Endodermal cell (in vitro differentiated cells): ENCODE measurements at places on chromosomes 12 and 14. TPM values are rescaled to one million over a fixed set of nuclear protein-coding genes. Genes with fewer than 3 reads are reported as not detected.
A peak's percentile ranks its signal among the peaks of the same experiment; 100 is the strongest.

DNA sequence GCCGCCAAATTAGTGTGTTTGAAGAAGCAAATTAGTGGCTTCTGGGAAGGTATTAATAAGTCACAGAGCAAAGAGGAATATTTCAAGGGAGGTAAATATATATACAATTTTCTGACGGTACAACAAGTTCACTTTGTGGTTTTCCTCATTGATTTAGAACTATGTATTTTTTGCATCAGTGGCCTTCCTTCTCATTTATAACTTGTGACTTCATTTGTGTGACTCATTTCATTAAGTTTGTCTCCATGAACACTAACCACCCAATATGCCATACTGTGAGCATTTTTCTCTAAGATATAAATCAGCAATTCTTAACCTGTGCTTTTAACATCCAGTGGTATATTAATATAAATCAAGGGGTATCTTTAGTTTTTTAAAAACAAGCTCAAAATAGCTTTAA lies 29.3 kb upstream of the ARHGAP5 start:
- no peak for DNase-seq
- no peak overlapping the region for H3K4me3 ChIP-seq
- no peaks in the 10 kb centered on the region for H3K36me3 ChIP-seq
- H3K4me1 ChIP-seq, result peaks cover 2% of the 10 kb centered on the region
- no peak overlapping the region for H3K27ac ChIP-seq
- H3K27me3 ChIP-seq, result no peaks in the 10 kb centered on the region

DNA sequence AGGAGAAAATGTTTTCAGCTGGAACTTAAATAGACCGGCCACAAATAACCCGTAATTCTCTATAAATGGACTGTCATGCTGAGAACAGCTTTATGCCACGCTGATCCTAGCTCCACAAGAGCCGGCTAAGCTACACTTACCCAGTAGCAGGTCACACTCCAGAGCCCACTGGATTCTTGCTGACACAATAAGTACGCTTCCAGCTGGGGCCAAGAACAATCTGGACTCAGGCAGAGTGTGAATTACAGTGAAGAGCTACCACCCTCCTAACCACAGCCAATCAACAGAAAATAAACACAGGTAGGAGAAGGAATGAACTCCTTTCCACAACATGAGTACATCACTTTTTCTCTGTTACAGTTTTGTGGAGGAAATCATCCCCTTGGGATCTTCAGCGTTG lies 531.3 kb downstream of the GALC start:
- no peak for DNase-seq
- H3K4me3 ChIP-seq, result no peak overlapping the region
- no peaks in the 10 kb centered on the region for H3K27me3 ChIP-seq

DNA sequence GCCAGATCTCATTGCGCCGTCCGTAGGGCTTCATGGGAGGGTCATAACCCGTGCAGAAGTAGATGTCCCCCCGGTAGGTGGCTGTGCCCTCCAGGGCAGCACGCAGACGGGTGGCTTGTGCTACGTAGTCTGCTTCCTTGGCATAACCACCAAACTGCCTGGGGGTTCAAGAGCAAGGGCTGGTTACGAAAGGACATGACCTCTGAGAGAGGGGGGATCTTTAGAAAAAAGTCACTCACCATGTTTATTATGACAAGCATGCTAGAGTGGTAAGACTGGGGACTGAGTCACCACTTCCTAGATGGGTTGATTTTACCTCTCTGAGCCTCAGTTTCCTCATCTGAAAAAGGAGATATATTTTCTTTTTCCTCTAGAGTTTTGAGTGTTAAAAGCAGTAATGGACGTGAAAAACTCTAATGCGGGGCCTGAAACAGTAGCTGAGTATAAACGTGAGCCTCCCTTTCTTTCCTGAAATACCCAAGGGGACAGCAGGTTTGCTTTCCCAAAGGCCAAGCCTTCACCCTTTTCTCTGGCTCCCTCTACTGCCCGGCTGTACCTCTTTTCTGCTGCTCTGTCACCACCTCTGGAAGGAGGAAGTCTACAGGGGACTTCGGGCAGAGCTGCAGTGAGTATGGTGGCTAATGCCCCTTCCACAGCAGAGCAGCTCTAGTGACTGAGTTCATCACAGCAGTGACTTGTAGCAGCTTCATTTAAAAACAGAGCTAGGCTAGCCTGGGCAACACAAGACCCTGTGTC lies 23.5 kb upstream of the GPRC5D start:
- H3K27me3 ChIP-seq, result no peaks in the 10 kb centered on the region
- H3K27ac ChIP-seq, result no peak overlapping the region
- no peaks in the 10 kb centered on the region for H3K4me1 ChIP-seq
- DNase-seq, result peak; percentile 88

DNA sequence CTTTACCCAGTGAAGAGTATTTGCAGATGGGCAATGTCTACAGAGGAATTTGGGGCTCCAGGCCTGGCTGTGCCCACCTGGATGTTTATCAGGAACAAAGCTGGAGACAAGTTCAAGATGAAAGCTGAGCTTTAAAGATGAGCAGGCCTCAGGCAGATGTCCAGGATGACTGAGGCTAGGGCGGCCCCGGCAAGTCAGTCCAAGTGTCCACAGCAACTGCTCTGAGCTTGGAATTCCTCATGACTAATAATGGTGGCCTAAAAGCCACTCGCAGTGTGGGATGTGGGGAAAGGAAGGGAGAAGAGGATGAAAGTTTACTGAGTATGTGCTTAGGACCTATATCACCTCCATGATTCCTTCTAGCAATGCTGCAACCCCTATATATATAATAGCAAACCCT lies 128.2 kb upstream of the NOS1 start:
- no peak overlapping the region for H3K4me3 ChIP-seq
- DNase-seq, result no peak
- no peak overlapping the region for H3K27ac ChIP-seq
- H3K27me3 ChIP-seq, result no peaks in the 10 kb centered on the region
- no peaks in the 10 kb centered on the region for H3K36me3 ChIP-seq
- H3K4me1 ChIP-seq, result peaks cover 5% of the 10 kb centered on the region

GRCh38 chr14:24372701-24373416 lies 4.9 kb downstream of the NFATC4 start:
- DNase-seq, result peak; percentile 20
- no peaks in the 10 kb centered on the region for H3K36me3 ChIP-seq
- H3K27ac ChIP-seq, result no peak overlapping the region
- no peak overlapping the region for H3K4me3 ChIP-seq
- peaks cover 7% of the 10 kb centered on the region for H3K4me1 ChIP-seq
- H3K27me3 ChIP-seq, result no peaks in the 10 kb centered on the region

GRCh38 chr12:54385251-54385914 lies 850 bp upstream of the ZNF385A start:
- H3K27me3 ChIP-seq, result no peaks in the 10 kb centered on the region
- H3K36me3 ChIP-seq, result no peaks in the 10 kb centered on the region
- H3K4me3 ChIP-seq, result no peak overlapping the region
- H3K4me1 ChIP-seq, result peaks cover 27% of the 10 kb centered on the region
- H3K27ac ChIP-seq, result no peak overlapping the region

Gene FRMD6
- total RNA-seq, result 11.1 to 13.8 TPM (median 12.1 TPM) in 3 replicates

Gene RNASE4
- 1.6 to 7.4 TPM (median 4.2 TPM) in 3 replicates for total RNA-seq

Gene TCL1B
- 0.93 and 0.95 TPM in 2 replicates for total RNA-seq

Gene NEUROD4
- not detected in 2 replicates for total RNA-seq

Gene ZDHHC22
- 0.38 to 0.77 TPM (median 0.57 TPM) in 3 replicates for total RNA-seq

Gene MANSC4
- not detected in 2 replicates for total RNA-seq

Gene RAB15
- 63.2 and 77.2 TPM in 2 replicates for total RNA-seq
